ENCODE measurements at places on chromosomes 1 and 21.

GRCh38 chr1:69572921-69573320 lies 5.2 kb downstream of the LRRC7 start:
- no peak for DNase-seq

GRCh38 chr1:23343221-23344110 lies 618 bp downstream of the HNRNPR start:
- no peak for DNase-seq

- no peak for DNase-seq
Measured at GRCh38 chr1:176880955-176881595, 283.4 kb downstream of the ASTN1 start.

DNA sequence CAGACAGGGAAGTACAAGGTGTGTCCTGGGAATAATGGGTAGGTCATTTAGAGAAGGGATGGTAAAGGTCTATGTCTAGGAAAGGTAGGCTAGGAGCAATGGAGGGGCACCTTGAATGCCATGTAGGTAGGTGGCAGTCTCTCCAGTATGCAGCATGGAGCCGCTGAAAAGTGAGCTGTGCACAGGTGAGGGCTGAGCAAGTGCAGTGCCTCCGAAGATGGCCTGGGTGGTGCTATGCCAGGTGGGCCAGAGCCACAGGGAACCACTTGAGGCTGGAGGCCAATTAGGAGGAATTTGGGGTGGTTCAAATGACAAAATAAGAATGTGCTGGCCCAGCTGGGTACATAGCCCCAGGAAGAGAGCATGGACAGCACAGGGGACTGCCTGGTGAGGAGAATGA lies 25.0 kb downstream of the RNU5D-1 start:
- DNase-seq: no peak

GRCh38 chr1:8013800-8014199 lies 12.3 kb downstream of the ERRFI1 start:
- DNase-seq: no peak

DNA sequence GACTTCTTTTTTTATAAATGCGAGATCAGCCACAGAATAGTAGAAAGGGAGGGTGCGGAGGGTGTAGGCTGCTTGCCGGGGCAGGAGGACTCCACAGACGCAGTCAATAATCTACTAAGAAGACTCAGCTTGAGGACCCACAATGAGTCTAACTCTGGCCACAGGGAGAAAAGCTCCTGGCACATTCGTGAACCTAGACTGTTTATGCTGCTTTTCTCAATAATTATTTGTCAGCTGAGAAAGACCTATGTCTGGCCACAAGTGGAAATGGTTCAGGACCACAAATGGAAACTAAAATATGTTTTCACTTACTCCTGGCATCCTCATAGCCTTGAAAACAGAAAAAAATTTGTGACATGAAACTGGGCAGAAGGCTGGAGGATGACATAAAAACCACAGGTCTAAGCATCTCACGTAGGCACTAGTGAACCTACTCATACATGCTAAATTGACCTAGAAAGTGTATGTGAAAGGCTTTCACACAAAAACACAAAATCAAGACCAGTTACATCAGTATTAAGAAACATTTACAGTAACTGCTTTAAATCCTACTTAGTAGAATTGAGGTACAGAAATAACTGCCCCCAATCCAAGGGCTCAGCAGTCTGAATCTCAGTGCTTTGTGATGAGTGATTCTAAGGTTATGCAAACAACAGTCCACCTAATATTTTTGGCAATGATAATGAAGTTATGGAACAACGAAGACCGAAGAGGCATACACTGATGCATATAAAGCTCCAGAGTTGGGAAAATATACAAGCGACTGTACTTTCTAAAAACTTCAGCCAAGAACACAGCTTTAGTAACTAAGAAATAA lies 159.5 kb downstream of the SLC45A1 start:
- DNase-seq: no peak

DNA sequence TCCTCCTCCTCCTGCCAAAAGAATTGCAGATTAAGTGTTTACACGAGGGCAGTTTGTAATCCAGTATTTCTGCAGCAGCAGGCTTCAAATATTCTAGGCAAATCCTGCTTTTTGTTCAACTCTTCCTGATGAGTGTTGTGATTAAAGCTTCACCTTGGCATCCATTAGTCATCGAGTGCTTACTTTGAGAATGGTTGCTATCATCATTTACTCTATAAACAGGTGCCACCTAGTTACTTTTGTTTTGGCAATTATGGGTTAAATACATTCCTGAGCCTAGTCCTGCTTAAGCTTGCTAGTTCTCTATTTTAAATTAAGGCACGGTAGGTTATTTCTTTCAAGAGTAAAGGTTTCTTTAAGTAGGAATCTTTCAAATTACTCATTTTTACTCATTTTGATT lies 20.3 kb downstream of the PDC start:
- no peak for DNase-seq

DNA sequence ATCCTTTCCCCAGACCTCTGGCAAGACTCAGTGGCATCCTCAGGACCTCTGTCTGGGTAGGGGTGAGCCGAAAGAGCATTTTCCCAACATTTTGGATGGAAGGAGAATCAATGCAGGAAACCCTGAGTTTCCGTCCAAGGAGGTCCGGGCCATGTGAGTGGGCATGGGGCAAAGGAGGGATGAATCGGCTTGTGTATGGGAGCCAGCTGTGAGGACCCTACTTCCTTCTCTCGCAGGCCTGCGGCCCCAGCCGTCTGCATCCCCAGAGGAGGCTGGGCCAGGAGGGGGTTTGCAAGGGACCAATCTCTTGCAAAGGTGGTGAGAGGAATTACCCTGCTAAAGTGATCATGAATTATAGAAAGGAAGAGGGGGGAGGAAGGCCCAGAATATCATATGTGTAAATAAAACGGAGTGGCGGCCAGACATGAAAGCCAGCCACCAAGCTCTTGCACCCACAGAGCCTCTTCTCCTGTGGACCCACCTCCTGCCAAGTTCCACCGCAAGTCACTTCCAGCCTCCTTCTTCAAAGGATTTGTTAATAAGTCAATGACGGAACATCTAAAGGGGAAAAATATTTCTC lies 48.2 kb upstream of the POU3F1 start:
- no peak for DNase-seq

DNA sequence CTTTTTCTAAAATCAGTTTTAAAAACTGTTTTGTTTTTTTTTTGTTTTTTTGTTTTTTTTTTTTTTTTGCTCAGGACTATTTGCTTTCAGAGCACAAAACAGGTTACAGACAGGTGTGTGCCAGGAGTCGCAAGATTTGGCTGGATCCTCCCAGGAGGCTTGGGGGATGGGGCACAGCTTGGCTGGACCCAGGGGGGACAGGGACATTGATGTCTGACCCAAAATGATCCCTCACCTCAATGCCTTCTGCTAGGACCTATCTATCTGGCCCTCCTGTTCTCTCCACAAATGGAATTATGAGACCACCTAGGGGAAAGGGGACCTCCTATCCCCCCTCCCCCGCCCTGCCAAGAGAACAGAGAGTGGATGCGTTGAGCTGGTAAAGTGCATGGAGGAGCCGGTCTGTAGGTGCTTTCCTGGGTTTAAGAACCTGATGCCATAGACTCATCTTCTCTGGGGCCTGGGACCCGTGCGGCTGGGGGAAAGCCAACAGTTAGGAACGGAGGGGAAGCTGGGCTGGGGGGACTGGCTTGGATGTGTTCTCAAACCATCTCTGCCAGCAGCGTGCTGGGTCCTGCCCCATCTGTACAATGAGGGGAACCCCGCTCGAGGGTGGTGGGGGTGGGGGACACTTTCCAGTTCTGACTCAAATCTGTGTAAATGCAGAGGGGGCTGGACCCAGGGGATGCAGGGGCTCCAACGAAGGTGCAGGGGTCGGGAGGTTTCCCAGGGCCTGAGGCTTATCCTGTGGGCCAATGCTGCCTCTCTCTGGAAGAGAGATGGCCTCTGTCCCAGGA lies 28.9 kb downstream of the RUNX3 start:
- DNase-seq: no peak

GRCh38 chr21:31634993-31635392 lies 24.5 kb upstream of the SOD1 start:
- no peak for DNase-seq

- no peak for DNase-seq
Measured at GRCh38 chr1:228267962-228268880, 60.4 kb downstream of the OBSCN start.

GRCh38 chr21:14270631-14271030 lies 54.7 kb downstream of the RBM11 start:
- no peak for DNase-seq

GRCh38 chr1:156766298-156767100 lies 836 bp upstream of the PRCC start:
- DNase-seq: no peak

GRCh38 chr1:244157731-244158438 lies 106.8 kb downstream of the ZBTB18 start:
- DNase-seq: no peak

DNA sequence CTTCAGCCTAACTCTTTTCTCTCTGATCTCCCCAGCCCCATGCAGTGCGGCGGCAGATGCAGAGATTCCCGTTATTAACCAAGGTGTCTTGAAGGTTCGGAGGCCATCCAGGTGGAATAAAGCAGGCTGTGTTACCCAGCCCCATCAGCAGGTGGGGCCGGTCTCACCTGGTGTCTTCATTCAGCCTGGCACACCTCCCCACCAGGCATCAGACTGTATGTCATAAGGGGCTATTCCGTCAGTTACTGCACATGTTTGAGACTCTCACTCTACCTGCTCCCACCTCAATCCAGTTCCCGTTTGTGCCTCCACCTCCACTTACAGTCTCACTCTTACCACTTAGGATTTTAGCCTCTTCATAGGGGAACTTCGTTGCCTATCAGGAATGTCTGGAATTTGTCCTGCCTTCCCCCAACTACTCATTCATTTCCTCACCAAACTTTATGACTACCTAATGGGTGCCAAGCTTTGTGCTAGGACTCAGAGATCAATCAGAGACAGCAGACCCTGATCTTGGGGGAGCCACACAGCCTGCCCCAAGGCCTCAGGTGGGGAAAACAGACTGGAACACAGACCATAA lies 170.2 kb downstream of the PLPP3 start:
- no peak for DNase-seq

DNA sequence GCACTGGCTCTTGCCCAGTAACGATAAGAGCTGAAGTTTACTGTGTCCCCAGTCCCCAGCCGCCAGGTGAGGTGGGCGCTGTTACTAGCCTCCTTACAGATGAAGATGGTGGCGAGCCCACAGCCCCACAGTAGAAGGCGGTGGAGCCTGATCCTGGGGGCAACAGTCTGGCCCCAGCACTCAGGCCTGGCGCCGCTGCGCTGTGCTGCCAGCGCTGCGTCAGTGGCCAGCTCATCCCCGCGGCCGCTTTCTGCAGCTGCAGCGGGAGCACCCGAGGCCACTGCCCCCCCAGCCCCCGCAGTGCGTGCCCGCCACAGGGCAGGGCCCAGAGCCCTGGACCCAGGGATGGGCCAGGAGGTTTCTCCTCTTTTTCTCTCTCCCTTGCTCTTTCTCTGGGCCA lies 13.3 kb downstream of the H6PD start:
- DNase-seq: no peak

GRCh38 chr1:6461051-6461530 lies 4.9 kb downstream of the TNFRSF25 start:
- no peak for DNase-seq

GRCh38 chr21:39109596-39110210 lies 73.5 kb downstream of the PSMG1 start:
- no peak for DNase-seq

GRCh38 chr1:188888386-188888785 lies 1589.3 kb downstream of the BRINP3 start:
- DNase-seq: no peak

DNA sequence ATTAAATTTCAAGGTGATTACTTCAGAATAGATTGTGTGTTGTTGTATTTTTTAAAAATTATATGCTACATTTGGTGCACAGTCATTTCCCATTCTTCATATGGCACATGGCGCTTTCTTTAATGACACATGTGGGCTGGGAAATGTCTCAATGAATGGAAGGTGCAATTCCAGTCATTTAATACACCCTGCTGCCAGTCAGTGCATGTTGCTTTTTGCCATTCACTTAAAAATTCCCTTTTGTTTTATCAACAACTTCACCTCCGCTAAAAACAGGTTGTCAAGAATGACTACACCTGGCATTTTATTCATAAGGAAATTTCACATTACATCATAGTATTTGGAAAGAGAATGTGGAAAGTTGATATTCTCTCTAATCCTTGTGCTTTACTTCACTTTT lies 716.4 kb upstream of the ADAMTS5 start:
- DNase-seq: no peak

DNA sequence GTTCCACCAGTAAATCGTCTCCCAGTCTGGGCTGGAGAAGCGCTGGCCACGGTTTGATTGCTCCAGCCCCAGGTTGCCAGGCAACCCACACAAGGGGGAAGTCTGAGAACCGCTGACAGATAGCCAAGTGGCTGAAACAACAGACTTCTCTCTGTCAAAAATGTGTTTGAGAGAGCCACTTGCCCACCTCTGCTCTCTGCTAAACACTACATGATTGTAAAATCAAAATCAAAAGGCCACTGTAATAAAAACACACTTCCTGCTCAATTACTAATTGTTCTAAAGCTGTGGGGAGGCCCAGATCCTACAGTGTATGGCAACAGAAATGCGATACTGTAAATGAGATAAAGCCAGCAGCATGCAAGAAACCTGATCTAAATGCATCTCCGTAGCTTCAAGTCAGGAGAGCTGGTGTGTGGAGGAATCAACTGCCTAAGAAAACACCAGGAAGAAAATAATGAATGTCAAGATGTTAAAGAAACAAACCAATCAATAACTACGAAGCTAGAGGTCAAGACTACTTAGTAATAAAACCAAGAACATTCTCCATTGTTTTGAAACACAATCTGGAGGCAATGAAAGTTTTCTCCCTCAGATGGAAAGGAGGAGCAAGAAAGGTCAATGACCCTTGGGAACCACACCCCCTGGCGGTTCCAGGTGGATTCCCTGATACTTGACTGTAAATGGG lies 121.2 kb downstream of the SLC45A1 start:
- DNase-seq: no peak

GRCh38 chr1:157007306-157007705 lies 38.2 kb downstream of the ARHGEF11 start:
- no peak for DNase-seq

DNA sequence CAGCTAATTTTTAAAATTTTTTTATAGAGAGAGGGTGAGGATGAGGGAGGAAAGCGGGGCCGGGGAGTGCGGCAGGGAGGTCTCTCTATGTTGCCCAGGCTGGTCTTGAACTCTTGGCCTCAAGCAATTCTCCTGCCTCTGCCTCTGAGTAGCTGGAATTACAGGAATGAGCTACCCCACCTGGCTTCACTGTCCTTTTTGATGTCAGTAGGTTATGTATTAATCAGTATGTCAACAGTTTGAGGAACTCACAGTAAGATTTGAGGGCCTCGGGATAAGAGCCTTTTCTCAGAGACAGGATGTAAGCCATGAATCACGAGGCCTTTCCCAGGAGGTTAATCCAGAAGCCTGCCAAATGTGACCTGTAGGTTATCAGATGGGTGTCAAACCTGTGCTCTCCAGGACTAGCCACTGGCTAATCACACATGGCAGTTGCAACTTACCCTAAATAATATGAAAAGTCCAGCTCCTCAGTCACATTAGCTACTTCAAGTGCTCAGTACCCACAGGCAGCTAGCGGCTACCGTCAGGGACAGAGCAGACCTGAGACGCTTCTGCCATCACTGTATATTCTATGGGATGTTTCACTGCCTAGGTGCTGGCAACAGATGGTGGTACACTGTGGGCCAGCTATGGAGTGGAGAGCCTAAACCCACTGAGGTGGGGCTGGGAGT lies 33.1 kb downstream of the TRIM67 start:
- no peak for DNase-seq

Data from cortex of kidney (tissue), 1 donor.